Activated naive CD4-positive, alpha-beta T cell treated with anti-CD3 and anti-CD28 coated beads, Interleukin-2, amount 10 ng/mL, durations not matched to agents 7 days and 5 days (primary cell): ENCODE measurements at places on chromosomes 7 and 10.

GRCh38 chr10:103590744-103591291 lies 97.3 kb downstream of the NEURL1 start:
- DNase-seq = no peak

DNA sequence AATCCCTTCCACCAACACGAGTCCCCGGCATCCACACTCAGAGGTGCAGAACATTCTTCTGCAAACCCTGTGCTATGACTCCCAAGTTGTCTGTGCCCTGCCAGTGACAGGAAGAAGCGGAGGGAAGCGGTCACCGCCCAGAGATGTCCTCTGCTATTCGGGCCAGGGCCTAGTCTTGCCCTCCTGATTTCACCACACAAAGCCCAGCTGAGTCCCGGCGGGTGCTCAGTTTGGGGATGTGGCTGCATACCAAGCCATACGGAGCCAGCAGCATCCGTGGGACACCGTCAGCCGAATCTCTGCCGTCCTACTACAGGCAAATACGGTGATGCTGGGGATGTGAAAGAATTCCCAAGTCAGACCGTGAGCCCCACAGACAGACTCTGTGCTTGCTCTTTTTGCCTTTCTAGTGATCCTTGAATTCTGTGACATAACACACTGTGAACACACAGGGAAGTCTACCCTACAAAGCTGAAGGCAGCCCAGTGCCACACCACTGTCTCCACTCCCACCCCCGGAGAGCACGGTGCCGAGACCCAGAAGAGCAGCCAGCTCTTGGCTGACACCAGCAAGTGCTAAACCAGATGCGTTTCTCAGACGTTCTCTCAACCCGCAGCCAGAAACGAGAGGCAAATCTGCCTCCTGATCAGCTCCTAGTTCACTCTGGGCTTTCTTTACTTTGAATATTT lies 2.0 kb downstream of the STK32C start:
- DNase-seq = no peak

GRCh38 chr7:151181011-151181431 lies 6.0 kb downstream of the ASB10 start:
- peak; percentile 8 for DNase-seq

DNA sequence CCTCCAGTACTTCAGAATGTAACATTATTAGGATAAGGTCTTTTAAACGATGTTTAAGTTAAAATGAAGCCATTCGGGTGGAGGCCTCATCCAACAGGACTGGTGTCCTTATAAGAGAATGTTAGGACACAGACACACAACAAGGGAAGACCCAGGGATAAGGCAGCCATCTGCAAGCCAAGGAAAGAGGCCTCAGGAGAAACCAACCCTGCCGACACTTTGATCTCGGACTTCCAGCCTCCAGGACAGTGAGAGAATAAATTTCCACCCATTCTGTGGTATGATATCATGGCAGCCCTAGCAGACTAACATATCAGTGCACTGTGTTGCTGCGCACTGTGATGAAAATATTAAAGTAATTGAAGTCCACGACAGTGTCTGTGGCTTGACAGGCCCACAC lies 250.8 kb downstream of the COBL start:
- DNase-seq = no peak

GRCh38 chr10:63703740-63704345 lies 182.6 kb downstream of the REEP3 start:
- DNase-seq = no peak

- no peak for DNase-seq
Observed at GRCh38 chr10:110655320-110655719, 11.2 kb downstream of the RBM20 start.

GRCh38 chr10:100969187-100970075 lies at the start of gene SEMA4G:
SEMA4G (plus strand) TSS chr10:100969504; CDS start chr10:100972913, 3,409 bp downstream.
- peak; percentile 66 for DNase-seq

DNA sequence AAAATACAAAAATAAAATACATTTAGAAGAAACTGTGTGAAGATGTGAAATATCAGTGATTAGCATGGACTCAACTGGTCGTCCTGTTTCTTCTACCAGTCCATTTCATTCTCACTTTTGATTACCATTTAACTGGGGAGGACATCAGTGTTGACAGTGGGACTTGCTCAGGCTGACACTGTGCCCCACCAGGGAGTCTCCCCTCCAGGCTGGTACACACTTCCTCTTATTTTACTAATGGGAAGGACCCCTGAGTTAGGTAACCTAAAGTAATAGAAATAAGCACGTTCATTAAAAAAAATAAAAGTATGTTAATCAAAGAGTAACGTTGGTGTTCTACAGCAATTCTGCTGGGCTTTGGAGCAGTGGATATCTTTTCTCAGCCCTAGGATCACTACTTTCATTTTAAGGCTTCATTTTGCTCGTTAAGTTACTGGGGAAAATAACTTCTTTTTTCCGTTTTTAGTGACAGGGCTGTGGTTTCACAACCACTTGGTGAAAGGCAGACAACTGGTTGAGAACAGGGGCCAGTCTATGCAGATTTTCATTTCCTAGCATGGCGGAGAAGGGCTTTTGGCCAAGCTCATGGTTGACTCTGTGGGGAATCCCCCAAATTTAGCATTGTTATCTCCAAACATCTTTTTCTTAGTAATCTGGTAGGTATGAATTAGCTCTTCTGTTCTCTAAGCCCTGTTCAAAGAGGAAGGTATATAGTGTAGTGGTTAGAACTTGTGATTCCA lies 2.1 kb downstream of the SNX10 start:
- peak; percentile 68 for DNase-seq

DNA sequence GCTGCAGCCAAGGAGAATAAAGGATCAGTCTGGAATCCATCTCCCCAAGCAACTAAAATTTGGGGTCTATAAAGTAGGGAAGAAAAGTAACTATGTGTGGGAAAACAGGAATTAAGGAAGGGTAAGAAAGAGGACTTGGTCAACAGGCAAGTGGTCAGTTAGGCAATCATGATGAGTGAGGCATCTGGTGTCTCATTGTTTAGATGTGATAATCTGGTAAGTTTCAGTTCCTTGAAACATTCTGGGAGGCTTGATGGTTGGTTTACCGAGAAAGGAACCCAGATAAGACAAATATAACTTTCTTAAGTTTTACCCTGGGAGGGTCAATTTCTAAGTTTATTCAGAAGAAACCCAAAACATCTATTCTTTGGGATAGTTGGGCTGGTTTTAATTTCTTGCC lies 22.3 kb downstream of the HYAL4 start:
- DNase-seq = no peak

- DNase-seq = no peak
Observed at GRCh38 chr7:2076649-2077064, 156.1 kb downstream of the MAD1L1 start.

DNA sequence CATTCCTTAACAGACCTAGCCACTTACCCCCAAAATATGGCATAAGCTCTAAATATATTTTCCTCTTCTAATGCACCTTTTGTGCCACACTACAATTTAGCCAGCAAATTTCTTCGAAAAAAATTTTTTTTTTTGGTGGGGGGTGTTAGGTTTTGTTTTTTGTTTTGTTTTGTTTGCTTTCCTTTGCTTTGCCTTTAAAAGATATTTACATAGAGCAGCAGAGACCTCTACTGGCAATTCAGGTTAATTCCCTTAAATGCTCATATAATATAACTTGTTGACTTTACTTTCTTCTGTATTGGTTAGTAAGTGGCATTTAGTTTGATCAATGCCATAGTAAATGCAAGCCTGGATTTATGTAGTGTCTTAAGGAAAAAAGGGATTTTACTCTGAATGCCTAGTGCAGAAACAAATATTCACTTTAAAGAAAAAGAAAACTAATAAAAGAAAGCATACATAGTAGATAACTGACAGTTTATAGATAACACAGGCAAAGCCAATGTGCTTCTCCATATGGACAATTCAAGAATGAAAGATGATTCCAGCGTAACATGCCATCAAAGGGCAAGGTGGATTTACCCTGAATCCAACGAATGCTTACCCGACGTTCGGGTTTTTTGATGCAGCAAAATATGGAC lies 1250.6 kb downstream of the GATA3 start:
- no peak for DNase-seq

DNA sequence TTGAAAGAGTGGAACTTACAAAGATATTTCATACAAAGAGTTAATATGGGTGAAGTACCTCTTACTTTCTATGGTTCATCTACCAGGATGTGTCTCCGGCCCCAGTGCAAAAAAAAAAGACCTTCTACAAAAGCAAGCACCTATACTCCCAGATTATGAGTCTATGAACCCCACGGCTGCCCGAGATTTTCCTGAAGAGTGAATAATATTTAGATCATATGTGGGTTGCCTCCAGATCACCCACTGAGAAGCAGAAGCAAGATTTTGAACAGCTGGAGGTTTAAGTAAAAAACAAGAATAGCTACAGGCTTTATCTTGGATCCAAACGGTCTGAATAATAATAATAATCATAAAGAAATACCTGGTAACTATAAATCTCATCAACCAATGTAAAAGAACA lies 207.7 kb downstream of the SKAP2 start:
- DNase-seq = no peak

DNA sequence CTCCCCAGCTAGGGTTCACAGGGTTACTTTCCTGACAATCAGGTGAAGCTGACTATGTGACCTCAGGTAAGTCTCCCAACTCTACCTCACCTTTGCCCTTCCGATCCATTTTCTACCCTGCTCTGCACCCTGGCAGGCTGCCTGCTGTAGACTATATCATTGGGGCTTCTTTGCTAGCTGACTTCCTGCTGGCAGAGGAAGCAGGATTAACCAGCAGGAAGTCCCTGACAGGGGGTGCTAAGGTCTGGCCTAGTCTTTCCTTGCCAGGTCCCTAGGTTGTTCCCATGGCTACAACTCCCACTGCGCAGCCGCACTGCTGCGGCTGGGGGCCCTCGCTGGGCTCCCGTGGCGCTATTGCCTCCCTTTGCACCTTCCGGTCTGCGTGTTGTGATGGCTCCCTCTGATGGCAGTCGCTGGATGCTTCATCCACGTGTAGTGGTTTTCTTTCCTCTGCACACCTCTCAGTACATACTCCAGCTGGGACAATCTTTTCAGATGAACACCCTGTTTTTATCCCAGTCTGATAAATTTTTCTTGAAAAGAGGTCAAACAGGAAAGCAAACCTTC lies 365.9 kb downstream of the REEP3 start:
- no peak for DNase-seq

GRCh38 chr10:60921633-60922032 lies 22.4 kb downstream of the RHOBTB1 start:
- no peak for DNase-seq

DNA sequence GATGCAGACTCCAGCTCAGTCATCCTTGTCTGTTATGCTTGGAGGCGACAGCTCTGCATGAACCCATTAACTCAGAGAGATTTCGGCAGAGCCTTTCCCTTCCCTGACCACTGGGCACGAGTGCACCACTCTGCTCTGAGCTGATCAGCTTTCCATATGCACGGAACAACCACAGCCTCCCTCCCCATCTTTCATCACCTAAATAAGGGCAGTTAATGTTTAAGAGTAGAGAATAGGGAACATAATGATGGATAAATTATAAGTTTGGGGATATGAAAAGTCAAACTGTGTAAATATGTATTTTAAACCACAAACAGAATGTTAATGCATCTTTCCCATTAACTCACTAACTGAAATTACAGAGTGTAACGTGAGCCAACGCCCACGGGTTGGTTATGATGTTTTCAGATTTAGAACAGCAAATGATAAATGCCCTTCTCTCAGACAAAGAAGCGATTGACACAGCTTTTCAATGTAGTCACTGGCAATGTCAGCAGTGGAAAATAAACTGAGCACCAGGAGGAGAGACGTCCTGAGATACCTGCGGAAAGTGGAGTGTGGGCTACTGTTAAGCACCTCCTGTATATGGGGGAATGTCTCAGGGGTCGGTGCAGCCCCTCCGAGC lies 658.2 kb downstream of the LRMDA start:
- DNase-seq = no peak

GRCh38 chr10:31353574-31353973 lies 34.6 kb downstream of the ZEB1 start:
- no peak for DNase-seq

GRCh38 chr7:83672157-83672556 lies 23.2 kb upstream of the SEMA3E start:
- DNase-seq = no peak

DNA sequence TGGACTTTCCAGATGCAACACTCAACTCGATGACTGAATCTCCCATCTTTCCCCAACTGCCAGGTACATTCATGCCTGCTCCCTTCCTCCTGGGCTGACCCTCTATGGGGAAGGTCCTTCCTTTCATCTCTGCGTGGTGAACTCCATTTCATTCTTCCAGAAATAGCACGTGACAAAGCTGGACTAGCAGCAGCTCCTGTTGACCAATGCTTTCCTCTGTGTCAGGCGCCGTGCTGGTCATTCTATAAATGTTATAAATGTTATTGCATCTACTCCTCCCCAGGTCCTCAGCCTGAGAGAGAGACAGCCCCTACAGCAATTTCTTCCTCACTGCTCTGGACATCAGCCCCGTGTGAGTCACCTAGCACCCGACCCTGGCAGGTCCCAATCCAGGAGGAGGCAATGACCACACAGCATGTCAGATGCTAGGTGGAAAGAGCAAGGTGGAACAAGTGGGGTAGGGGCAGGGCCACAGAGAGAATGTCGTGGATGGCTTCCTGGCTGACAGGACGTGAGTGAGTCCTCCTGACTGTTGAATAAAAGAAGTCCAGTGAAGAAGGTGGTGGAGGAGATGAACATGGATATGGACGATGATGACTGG lies 178.1 kb downstream of the ADAM12 start:
- no peak for DNase-seq

DNA sequence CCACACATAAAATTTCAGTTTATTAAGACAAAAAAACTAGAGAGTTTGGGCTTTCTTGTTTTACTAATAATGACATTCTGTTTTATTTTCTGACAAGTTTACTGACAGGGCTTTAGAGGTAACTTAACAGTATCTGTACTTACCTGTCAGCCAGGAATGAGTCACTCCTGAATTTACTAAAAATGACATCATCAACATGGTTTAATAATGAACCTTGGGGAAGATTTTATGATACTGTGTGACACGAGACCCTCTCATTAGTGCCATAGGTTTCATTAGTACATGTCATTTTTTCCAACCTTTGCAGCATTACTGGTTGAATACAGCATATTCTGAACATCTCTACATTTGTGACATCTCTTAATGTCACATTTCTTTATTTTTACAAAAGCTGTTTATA lies 131.1 kb downstream of the KCND2 start:
- no peak for DNase-seq

DNA sequence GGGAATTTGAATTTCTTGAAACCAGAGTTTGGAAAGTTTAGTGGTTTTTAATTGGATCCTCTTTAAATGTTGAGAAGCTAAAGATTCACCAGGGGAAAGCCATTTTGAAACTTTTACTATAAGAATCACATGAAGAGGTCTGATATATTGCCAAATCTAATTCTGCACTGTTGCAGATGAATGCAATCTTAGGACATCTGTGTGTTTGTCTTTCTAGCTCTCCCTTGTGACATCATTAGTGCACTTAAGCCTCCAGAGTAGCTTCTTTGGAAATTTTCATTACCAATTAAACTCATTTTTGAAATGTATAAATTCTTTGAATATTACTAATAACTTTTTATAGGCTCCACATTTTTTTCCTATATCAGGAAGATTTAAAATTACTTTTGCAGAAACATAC lies 160.2 kb downstream of the BICC1 start:
- no peak for DNase-seq

GRCh38 chr10:10092581-10092980 lies 925.1 kb upstream of the CELF2 start:
- DNase-seq = no peak

GRCh38 chr10:90964781-90965465 lies 44.0 kb upstream of the ANKRD1 start:
- no peak for DNase-seq
